Hematopoietic multipotent progenitor cell treated with erythropoietin and hydrocortisone succinate and interleukin-3 and kit ligand, for 17 days (in vitro differentiated cells): ENCODE measurements at places on chromosomes 1 and 21.

- DNase-seq = no peak
These were observed 1.6 kb downstream of the VTCN1 start for GRCh38 chr1:117209094-117209493.

DNA sequence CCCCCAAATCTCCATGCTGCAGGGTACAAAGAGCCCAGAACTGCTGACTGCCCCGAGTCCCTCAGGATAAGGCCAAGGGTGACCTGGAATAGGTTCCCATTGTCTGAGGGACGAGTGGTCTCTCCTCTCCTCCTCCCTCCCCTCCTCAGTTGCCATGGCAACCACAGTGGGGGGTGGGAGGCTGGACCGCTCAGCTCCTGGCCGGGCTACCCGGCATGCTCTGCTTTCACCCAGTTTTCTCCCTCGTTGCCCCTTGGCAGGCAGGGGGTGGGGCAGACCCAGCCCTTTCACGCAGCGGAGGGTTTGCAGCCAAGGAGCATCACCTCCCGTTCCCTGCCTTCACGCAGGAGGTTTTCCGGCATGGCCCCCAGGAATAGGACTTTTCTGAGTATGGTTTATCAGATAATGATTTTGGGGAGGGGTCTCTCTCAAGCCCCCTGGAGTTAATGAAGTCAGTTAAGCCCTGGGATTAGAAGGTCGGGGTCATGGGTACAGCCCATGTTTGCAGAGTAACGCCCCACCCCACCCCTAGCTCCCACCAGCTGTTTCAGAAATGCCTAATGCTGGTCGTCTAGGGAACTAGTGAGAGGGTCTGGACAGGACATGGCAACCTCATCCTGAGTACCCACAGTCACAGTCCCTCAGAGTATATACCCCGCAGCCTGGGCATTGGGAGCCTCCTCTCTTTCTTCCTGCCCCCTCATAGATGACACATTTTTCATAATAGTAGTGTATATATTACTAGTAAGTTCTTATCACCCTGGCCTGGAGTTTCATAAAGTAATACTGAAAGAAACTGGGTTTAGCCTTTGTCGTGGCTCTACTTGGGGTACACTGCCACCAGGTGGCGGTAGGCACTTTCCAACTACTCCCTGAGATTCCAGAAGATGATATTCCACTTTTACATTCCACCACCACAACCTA lies 20.7 kb downstream of the C1QB start:
- no peak for DNase-seq

GRCh38 chr1:204426035-204426436 lies 14.4 kb upstream of the PPP1R15B start:
- no peak for DNase-seq

GRCh38 chr1:227357927-227358302 lies 39.6 kb upstream of the CDC42BPA start:
- no peak for DNase-seq

DNA sequence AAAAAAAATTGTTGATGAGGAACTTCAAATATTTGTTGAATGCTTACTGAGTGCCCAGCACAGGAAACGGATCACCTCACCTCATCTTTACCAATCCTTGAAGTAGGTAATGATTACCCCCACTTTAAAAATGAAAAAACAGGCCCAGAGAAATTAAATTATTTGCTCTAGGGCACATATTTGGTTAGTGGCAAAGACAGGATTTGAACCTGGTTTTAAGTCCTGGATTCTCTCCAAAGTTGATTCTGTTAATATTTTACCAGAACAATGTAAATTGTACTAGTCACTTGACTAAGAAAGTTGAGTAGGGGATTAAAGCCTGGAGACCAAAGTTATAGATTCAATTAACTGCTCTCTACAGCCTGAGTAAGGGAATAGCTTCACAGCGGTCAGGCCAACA lies 97.9 kb downstream of the GIPC2 start:
- no peak for DNase-seq

- no peak for DNase-seq
These were observed 74.4 kb downstream of the SPAG17 start for GRCh38 chr1:118110580-118110979.

GRCh38 chr1:156826630-156827029 lies 10.0 kb upstream of the SH2D2A start:
- no peak for DNase-seq

DNA sequence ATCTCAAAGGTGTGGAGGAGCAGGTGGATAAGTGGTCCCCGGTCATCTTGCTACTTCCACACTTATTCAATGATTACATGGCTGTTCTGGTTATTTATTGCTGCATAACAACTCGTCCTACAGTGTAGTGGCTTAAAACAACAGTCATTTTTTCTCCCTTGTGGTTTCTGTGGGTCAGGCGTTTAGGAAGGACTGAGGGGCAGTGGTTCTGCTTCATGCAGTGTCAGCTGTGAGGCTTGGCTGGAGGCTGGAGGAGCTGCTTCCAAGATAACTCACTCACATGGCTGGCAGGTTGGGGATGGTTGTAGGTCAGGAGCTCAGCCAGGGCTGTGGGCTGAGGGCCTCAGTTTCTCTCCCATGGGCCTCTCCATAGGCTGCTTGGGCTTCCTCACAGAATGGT lies 5.9 kb upstream of the SLC6A17 start:
- DNase-seq = no peak

- DNase-seq = no peak
These were observed 83.4 kb upstream of the BMP8A start for GRCh38 chr1:39407896-39408640.
